ENCODE measurements at places on chromosomes 13 and 19.

GRCh38 chr13:103354171-103354570 lies 288.0 kb upstream of the SLC10A2 start:
- no peak for DNase-seq

DNA sequence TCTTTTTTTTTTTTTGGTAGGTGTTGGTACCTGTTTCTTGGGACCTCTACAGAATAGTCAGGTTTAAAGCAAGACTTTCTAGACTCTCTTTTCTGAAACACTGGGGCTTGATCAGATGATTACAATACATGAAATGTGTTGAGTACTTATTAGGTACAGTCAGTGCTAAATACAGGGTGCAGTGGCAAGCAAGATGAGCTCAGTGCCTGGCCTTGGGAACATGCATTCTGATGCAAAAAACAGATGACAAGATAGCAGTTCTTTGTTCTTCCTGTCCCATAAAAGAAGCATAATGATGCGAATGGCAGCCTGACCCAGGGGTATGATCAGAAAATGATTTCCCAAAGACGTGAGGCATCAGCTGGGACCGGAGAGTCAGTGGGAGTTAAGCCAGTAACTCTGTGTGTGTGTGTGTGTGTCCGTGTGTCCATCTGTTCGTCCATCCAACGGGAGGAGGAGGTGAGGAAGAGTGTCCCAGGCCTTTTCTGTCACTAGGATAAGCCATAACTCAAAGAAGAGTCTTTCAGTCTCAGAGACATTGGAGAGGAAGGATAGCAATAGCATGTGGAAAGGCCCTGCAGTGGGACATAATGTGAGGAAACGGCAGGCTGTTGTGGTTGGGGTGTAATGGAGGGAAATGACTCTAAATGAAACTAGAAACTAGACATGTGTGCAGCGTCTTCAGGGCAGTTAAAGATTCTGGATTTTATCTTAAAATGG lies 32.2 kb downstream of the SLAIN1 start:
- DNase-seq = peak; percentile 17

GRCh38 chr19:58570770-58571574 lies 2.2 kb downstream of the MZF1 start:
- no peak for DNase-seq

DNA sequence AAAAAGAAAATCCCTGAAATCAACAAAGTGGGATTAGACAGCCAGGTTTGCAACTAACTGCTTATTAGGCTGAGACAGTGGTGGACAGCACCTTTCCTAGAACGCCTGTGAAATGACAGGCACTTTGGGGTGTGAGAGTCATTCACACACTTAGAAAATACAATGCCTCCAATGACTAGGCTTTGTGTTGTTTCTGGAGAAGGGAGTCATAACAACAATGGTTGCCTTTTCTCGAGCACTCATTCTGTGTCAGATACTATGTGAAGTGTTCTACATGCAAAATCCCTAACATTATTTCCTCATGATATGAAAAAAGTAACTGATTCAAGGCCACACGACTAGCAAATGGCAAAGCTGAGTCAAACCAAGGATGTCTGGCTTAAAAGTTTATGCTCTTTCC lies 41.2 kb downstream of the SACS start:
- no peak for DNase-seq

GRCh38 chr19:50967929-50968715 lies 1.3 kb downstream of the KLK6 start:
- DNase-seq = no peak

GRCh38 chr19:40304306-40304705 lies 19.2 kb upstream of the AKT2 start:
- no peak for DNase-seq

DNA sequence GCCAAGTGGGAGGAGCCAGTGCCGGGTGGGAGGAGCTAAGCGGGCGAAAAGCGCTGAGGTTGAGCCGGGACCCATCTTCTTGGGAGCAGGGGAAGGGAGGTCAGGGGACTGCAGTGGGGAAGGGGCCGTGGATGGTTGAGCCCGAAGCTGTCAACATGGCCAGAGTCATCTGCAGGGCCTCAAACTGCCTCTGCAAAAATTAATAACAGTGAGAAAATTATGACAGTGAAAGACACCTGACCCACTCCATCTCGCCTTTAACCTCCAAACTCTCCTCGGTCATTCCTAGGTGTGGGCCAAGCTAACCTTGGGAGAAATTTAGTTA lies 30.1 kb downstream of the ZNF557 start:
- no peak for DNase-seq

GRCh38 chr13:105928048-105928447 lies 607.4 kb downstream of the EFNB2 start:
- DNase-seq = no peak

GRCh38 chr19:41859213-41859617 lies 840 bp upstream of the RPS19 start:
- no peak for DNase-seq

GRCh38 chr13:106804991-106805390 lies 237.1 kb upstream of the ARGLU1 start:
- no peak for DNase-seq

DNA sequence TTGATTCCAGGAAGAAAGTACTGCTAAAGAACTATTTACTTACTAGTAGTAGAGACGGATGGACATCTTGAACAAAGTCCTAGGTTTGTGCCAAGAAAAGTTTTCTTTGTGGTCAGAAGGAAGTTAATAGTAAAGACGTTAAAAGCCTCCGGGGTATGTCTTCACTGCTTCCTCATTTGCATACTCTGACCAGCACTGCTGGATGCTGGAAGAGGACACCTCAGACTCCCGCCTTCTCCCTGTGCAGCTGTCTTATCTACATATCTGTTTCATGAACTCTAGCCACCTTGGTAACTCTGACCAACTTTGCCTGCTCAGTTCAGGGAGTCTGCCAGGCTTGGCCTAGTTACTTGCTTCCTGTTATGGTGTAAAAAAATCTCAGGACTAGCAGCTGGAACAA lies 1109.1 kb upstream of the MIR17HG start:
- no peak for DNase-seq

- no peak for DNase-seq
Measured at GRCh38 chr13:81760316-81760715, 1419.4 kb upstream of the SPRY2 start.

- no peak for DNase-seq
Measured at GRCh38 chr13:47250146-47250545, 353.3 kb upstream of the HTR2A start.

GRCh38 chr19:47100290-47100689 lies 13.3 kb downstream of the ZC3H4 start:
- peak; percentile 10 for DNase-seq

DNA sequence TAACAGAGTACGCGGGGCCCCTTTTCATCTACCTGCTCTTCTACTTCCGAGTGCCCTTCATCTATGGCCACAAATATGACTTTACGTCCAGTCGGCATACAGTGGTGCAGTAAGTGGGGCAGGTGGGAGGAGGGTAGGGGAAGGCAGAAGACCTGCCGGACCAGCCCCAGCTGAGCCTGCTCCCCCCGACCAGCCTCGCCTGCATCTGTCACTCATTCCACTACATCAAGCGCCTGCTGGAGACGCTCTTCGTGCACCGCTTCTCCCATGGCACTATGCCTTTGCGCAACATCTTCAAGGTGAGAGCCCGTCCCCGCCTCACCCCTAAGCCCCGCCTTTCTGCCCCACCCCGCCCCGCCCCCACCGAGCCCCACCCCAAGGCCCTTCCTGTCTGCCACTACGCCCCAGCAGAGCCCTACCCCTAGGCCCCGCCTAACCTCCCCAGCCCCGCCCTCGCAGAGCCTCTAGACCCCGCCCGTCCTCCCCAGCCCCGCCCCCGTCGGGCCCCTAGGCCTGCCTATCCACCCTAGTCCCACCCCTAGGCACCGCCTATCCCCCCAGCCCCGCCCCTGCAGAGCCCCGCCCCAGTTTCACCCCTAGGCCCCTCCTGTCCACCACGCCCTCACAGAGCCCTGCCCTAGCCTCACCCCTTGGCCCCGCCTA lies 7.7 kb downstream of the NDUFB7 start:
- peak; percentile 59 for DNase-seq

- no peak for DNase-seq
Measured at GRCh38 chr13:46521921-46522747, 30.8 kb upstream of the LRCH1 start.

DNA sequence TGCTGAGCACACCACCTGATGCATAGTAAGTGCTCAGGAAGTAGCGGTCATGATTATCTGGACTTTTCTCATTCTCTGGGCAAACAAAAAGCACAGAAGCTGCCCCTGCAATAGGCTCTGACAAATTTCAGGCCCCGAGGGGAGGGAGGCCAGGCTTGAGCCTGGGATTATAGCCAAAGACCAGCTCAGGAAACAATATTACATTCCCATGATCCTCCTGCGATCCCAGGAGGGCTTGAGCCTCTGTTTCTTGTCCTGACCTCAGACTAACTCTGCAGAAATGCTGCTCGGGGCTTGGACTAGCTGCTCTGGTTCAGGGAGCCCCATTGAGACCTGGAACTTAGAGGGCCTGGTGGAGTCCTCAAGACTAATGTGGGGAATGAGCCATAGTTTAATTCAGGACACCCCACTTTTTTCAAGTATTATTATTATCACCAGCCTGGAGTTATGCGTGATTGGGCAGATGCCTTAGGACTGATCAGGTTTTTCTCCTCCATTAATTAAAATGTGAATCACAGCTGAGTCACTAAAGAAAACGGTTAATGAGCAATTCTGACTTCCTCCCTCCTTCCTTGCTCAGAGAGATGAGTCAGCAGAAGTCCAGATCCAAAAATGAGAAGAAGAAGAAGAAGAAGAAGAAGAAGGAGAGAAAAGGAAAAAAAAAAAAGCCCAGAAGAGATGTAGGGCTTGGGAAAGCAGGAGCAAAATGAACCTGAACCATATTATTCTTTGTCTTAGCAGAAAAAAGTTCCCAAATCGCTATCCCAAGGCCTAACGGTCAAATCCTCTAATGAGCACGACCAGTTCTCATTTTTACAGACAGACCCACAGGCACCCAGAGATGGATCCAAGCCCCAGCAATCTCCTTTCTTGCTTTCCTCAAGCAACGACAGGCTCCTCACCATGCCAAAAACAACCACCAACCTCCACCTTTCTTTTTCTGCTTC lies 107.2 kb downstream of the CACNA1A start:
- no peak for DNase-seq

GRCh38 chr13:33034882-33035520 lies 18.8 kb downstream of the KL start:
- no peak for DNase-seq

Measured in CD4-positive, alpha-beta T cell treated with Interleukin-1 beta for 1 hour (primary cell).